ENCODE measurements at places on chromosomes 12 and 14.

GRCh38 chr12:93201990-93202389 lies 175.7 kb upstream of the NUDT4 start:
- DNase-seq = no peak

DNA sequence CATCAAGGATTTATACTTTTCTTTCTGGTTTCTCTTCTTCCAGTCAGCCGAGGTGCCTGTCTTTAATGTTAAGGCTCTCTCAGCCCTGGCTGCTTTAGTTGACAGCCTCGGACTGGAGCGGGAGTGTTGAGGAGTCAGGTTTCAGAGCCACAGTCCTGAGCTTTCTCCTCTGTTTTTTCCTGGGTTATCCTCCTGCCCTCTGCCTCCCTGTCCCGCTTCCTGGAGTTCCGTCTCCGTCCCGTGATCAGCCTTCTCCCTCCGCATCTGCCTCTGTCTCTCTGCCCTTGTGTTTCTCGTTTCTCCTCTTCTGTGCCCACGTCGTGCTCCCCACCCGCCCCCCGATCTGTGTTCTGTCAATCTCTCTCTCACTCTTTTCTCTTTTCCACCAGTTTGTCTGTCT lies 33.0 kb downstream of the IQSEC3 start:
- DNase-seq = no peak

DNA sequence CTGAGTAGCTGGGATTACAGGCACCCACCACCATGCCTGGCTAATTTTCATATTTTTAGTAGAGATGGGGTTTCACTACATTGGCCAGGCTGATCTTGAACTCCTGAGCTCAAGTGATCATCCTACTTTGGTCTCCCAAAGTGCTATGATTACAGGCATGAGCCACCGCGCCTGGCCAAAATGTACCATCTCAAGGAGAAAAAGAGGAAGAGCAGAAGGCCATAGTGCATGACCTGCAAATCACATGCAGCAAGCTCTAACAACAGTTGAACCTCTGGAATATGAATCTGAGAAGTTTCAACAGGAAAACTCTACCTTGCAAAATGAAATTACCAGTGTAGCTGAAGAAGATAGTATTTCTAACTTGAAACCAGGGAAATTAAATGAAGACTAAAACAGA lies 17.1 kb upstream of the SERPINA1 start:
- no peak for DNase-seq

- no peak for DNase-seq
These were observed 220.7 kb upstream of the SRRM4 start for GRCh38 chr12:118760623-118761022.

DNA sequence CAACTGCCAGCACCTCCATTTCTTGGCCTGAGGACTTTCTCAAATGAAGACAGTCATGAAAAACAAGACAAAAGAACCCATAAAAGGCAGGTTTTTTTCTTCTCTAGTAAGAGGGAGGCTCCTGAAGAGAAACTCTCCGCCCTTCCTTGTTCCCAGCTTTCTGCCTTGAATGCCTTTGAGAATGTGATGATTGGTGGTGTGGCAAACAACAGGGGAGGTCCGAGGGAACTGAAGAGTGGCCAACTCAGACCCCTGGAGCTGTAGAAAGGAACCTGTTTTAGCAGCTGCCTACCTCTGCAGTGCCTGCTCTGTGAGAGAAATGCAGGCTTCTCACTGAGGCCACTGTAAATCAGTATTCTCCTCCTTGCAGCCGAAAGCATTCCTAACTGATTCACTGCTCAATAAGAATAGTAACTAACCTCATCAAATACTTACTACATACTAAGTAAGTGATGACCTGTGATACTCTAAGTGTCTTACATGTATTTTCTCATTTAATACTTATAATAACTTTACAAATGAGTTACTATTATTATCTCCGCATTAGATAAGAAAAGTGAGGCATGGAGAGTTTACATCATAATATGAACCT lies 16.7 kb upstream of the ERC1 start:
- no peak for DNase-seq

DNA sequence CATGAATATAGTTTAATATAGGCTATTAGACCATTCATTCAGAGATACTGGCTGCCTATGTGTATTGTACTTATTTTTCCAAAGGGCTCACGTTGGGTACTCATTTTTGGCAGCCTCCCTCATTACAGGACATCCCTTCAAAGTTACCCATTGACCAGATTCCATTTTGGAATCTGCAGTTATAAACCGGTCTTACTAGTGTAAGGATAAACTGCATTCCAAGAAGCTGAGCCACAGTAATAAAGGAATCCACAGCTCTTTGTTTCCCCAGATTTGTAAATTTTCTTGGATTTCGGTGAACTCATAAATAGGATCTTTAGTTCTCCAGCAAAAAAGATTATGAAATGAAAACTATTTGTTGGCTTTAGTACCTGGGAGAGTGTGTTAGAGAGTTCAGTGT lies 18.9 kb upstream of the CFL2 start:
- DNase-seq = no peak

- DNase-seq = no peak
These were observed 262.3 kb upstream of the GRIP1 start for GRCh38 chr12:66941150-66941549.

GRCh38 chr12:48998497-48999353 lies 450 bp downstream of the DDN start:
- no peak for DNase-seq

GRCh38 chr14:91372671-91373495 lies 44.7 kb downstream of the CCDC88C start:
- DNase-seq = no peak

DNA sequence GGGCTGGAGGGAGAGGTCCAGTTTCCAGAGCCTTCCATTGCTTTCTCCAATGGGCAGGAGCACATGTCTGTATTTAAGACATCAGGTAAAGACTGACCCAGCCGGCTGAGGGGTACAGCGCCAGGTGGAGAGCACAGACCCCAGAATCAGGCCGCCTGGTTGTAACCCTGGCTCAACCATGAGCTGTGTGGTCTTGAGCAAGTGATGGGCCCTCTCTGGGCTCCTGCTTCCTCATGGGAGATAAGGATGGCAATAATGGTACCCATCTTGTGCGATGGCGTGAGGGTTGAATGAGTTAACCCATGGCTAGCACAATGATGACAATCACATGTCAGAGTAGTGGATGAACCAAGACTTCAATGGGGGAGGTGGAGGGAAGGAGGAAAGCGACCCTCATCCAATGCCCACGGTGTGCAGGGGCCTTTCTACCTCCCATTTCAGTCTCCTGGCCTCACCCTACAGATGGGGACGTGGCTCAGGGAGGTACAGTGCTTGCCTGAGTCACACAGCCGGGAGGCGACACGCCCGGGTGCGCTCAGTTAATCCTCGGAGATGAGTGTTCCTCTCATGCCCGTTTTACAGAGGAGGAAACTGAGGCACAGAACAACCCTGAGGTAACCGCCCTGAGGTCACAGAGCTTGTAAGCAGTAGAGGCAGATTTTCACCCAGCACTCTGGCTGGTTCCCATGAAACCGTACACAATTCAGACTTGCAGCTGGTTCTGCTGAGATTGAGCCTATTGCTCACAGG lies 163.9 kb downstream of the RBM19 start:
- no peak for DNase-seq

DNA sequence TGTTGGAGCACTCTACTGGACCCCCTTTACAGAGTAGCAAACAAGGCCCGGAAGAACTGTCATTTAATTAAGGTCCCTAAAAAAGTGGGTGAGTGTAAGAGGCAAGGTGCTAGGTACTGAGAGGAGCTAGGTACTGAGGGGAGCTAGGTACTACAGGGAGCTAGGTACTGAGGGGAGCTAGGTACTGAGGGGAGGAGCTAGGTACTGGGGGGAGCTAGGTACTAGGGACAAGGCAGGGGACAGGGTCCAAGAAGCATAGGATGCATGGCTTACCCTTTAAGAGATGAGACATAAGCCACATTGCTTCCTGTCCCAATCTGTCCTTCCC lies 4.9 kb downstream of the KRT5 start:
- DNase-seq = no peak

DNA sequence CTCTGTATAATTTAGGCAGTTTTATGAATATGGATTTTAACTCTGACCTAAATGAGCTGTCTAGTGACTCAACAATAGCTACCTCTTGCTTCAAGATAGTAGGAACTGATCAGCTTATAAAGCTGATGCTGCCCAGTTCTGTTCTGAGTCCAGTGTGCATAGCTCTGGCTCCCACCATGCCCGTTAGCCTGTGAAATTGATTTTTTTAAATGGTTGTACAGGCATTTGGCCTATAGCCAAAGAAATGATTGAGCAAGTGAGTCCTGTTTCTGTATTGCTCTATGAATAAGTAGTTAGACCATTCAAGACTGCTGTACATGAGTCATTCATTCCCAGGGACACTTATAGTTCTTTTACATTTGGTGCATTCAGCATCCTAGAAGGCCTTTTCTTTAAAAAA lies 36.4 kb downstream of the SAMD4A start:
- no peak for DNase-seq

DNA sequence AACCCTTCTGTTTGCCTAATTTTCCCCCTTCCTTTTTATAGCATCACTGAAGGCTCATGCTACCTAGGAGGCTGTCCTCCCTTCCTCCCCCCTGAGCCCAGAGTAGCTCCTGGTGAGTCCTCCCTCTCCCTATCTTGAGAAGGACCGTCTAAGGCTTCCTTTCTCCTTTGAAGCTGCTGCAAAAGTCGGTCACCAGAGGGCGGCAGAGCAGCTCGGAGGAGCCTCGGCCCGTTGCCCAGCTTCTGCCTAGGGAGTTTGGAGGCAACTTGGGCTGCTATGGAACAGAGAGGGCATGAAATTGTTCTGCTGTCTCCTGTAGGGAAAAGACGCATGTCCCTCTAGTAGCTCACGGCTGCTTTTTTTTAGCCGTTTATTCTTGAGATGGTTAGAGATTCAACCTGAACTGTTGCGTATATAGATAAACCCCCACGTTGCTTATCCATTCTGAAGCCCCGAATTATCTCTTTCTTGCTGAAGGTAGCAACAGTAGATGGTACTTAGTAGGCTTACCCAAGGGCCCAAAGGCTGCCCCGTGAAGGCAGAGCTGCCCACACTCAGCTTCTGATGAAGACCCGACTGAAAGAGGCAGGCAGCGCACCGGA lies 5.7 kb downstream of the WNT5B start:
- DNase-seq = peak; percentile 81

- no peak for DNase-seq
These were observed 45.8 kb upstream of the TMED10 start for GRCh38 chr14:75222208-75222701.

All from hippocampal formation (tissue), 2 donors.